Bronchus fibroblast of lung (primary cell): ENCODE measurements at places on chromosomes 12 and 14. TPM values are rescaled to one million over a fixed set of nuclear protein-coding genes. Genes with fewer than 3 reads are reported as not detected.

Gene DCD
- total RNA-seq = not detected in 2 replicates

Gene KRT75
- total RNA-seq = not detected in 2 replicates

Gene FAM186B
- total RNA-seq = under 0.01 and 0.34 TPM in 2 replicates

Gene IFNG
- not detected in 2 replicates for total RNA-seq

Gene MANSC4
- total RNA-seq = not detected in 2 replicates

Gene DIO2
- total RNA-seq = 0.34 and 0.45 TPM in 2 replicates

Gene OAS1
- not detected in 2 replicates for total RNA-seq

Gene DBX2
- not detected in 2 replicates for total RNA-seq
